ENCODE measurements at places on chromosomes 4 and X.

DNA sequence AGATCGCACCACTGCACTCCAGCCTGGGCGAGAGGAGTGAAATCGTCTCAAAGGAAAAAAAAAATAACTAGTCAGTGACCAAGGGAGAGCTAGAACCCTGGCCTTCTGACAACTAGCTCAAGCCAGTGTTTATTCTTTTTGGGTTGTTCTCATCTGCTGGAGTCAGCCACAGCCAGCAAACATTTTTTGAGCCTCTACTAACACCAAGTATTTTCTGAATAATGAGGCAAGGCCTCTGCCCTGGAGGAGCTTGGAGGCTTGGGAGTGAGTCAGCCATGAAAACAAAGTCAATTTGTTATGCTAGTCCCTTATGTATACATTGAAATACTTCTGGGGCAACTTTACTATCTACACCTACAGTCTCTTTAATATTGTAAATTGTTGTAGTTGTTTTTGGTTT is 46.5 kb downstream of the TMA16 start:
- DNase-seq: no peak

GRCh38 chr4:37845201-37845600 is 18.7 kb downstream of the PGM2 start:
- DNase-seq: peak; percentile 65

DNA sequence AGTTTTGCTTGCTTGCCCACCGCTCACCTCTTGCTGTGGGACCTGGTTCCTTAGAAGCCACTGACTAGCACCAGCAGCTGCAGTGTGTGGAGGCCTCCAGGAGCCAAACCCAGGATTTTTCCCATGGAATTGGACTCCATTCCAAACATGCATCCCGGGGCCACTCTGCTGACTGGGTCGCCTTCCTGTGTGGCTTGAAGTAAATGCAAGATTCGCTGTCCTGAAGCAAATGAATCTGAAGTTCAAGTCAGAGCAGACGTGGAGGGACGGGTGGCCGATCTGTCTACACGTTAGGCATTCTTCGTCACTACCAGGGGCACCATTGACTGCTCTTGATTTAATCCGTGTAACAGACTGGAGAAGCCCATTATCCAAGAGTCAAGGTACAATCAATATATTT is 109.0 kb downstream of the SHOX start:
- no peak for DNase-seq

DNA sequence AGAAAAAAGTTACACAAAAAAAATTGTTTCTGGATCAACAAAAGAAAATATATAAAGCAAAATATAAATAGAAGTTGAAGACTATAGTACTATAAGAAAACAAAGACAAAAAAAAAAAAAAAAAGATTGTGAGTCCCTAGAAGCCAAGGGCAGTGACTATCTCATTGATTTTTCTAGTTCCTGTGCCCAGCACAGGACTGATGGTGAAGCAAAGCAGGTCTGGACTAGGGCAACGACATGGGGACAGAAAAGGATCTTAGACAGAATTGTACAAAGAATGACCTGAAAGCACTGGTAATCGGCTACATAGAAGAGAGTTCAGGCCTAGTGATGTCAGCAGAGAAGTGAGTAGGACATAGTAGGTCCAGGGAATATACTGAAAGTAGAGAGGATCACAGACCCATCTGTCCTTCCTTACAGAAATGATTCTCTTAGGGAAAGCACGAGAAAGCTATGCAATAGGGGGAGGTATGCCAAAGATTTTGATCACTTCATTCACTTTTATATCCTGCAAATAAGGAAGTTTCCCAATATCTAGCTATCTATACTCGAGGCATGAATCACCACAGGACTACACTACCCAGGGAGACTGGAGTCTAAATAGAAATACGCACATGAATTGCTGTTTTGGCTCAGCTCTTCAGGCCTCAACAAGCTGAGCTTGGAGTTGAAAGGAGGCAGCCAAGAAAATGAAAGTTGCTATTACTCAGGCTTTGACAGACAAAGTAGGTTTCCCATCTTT is 230.9 kb upstream of the GPC4 start:
- no peak for DNase-seq

- DNase-seq: peak; percentile 19
These were observed 895.1 kb downstream of the PCDH18 start for GRCh38 chr4:136637071-136637777.

- peak; percentile 30 for DNase-seq
These were observed 19.6 kb upstream of the FAT1 start for GRCh38 chr4:186743261-186743660.

GRCh38 chrX:14029039-14029424 is 660 bp downstream of the GEMIN8 start:
- no peak for DNase-seq

DNA sequence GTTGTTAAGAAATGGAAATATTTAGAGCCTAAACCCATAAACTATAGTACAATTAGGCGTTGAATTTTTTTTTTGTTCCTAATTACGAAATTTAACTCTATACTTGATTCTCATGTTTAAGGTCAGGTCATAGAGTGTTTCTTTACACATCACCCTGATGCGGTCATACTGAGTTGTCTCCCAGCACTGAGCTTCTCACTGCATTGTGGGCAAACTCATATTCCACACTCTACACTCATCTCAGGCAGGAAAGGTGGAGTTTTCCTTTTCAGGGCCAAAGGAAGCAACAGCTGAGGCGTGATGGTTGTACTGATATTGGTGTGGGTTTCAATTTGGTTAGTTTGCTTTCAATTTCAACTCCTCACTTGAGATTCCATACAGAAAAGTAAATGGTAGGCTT is 75.4 kb downstream of the FAT4 start:
- DNase-seq: peak; percentile 74

- DNase-seq: peak; percentile 18
These were observed 356.7 kb downstream of the STIM2 start for GRCh38 chr4:27217261-27217769.

GRCh38 chrX:123920105-123920785 is 41.3 kb upstream of the STAG2 start:
- DNase-seq: no peak

DNA sequence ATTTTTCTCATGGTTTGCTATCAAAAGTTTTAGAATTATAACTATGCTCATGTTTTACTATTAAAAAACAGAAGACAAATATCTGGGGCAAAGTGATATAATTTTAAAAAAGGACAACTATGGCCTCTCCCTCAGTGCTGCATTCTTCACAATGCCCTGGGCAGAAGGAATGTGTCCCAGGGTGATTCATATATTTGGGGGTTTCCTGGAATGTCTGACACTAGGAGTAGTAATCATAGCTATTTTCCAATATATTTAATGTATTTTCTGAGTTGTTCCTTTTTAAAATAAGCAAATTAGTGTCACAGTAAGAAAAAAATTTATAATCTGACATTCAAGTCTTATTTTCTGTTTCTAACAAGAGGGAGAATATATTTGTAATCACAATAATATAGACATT is 281.7 kb downstream of the UNC5C start:
- DNase-seq: peak; percentile 72

GRCh38 chrX:153884590-153884989 is 1.4 kb downstream of the L1CAM start:
- no peak for DNase-seq

GRCh38 chr4:86443495-86443894 is 83.6 kb upstream of the MAPK10 start:
- DNase-seq: no peak

DNA sequence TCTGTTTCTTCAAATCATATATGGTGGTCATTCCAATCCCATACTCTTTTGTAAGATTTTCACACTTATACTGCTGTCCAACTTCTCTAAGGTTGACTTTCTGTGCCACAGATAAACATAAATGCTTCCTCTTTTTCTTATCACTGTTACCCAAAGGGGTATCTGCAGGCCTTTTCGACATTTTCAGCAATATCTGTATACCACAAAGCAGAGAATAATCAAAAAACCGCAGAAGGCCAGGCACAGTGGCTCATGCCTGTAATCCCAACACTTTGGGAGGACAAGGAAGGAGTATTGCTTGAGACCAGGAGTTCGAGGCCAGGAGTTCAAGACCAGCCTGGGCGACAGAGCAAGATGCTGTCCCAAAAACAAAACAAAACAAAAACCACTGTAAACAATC is 3.1 kb upstream of the RFC1 start:
- no peak for DNase-seq

DNA sequence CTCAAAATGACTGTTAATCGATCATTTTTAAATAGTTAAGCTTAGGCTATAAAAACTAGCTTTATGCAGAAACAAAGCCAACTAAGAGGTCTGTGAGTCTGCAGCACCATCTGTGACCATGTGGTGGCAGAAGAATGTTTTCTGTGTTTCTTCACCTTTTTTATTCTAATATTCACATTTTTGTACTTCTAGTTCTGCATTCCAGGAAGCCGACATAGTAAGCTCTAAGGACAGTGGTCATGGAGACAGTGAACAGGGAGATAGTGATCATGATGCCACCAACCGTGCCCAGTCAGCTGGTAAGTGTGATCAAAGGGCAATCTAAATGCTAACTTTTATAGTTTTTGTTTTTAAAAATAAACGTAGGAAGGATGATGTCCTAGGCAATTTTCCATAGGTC is 5.6 kb downstream of the PCDH10 start:
- no peak for DNase-seq

DNA sequence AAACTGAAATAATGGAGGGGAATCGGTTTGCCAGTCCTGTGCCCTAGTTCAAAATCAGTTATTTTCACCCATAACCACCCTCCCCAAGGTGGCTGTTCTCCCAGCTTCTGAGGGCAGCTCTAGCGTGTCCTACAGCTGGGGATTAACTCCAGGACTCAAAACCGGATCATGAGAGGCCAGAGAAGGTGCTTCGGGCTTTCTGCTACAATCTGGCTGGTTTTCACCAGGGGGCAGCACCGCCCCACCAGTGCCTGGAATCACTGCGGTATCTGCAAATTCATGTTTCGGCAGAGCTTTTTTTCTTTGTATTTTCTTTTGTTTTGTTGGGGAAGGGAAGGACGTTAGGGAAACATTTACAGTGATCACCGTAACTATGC is 28.4 kb downstream of the PDHA1 start:
- DNase-seq: peak; percentile 54

GRCh38 chr4:173146456-173146855 is 22.2 kb upstream of the GALNT7 start:
- no peak for DNase-seq

Measured in myocyte (in vitro differentiated cells).